GM23248 (cell line): ENCODE measurements at places on chromosomes 1 and 21. TPM values are rescaled to one million over a fixed set of nuclear protein-coding genes. Genes with fewer than 3 reads are reported as not detected.

EDN2 gene
- total RNA-seq: not detected in 2 replicates

MMEL1 gene
- not detected in 2 replicates for total RNA-seq

EXO1 gene
- total RNA-seq: 6.2 and 14.2 TPM in 2 replicates

GRCh38 chr1:3907031-3907534 lies 7.0 kb upstream of the C1orf174 start:
- no peak for DNase-seq

- DNase-seq: no peak
Observed at GRCh38 chr21:15626031-15626430, 103.8 kb upstream of the USP25 start.

- no peak for DNase-seq
Observed at GRCh38 chr1:5982868-5983267, 9.4 kb downstream of the NPHP4 start.

DNA sequence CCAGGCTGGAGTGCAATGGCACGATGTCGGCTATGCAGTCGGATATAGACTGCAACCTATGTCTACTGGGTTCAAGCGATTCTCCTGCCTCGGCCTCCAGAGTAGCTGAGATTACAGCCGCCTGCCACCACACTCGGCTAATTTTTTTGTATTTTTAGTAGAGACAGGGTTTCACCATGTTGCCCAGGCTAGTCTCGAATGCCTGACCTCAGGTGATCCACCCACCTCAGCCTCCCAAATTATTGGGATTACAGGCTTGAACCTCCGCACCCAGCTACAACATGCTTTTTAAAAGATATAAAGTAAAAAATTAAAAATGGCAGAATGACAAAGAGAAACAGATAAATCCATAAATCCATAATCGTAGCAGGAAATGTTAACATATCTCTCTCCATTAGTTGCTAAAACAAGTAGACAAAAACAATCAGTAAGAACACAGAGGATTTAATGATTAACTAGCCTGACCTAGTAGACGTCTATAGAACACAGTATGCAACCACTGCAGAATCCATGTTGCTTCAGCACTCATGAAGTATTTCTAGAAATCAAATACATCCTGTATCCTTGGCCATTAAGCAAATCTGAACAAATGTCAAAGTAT lies 59.9 kb upstream of the SPOCD1 start:
- DNase-seq: no peak

DNA sequence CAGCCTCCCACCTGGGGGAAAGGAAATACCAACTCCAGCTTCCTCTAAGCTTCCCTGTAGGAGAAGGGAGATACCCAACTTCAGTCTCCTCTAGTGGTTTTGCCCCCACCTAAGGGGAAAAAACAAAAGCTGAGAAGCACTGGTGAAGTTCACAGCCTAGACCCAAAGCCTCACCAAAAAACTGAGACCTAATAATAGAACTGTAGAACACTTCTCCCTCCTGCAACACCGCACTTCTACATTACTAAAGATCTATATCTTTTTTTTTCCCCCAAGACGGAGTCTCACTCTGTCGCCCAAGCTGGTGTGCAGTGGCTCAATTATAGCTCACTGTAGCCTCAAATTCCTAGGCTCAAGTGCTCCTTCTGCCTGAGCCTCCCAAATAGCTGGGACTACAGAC lies 43.2 kb downstream of the SLC2A1 start:
- no peak for DNase-seq

DNA sequence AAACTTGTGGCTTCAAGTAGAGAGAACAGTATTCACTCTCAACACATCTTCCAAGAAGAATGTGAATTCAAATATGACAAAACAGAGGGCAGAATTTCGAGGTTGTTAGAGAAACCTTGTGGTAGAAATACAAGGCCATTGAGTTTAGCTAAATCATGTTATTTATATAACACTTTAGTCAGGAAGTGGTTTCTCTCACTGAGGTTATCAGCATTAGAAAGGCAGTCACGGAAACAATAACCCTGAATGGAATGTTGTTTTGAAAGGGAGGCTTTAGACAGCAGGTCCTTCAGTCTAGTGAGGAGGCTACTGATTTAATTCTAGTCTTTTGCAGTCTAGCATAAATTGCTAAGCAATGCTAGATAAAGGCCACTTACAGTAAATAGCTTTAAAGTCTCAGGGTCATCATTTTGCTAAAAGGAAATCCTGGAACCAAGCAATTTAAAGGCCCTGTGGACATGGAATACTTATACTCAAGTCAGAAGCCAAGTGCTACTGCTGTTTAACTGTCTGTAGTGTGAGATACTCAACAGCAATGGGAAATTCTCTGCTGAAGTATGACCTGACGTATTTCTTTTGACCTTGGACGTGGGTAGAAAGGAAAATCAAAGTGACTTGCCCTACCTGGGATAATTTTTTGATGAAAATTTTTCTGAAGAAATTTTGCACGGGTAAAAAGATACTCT lies 89.0 kb upstream of the CHODL start:
- no peak for DNase-seq

DNA sequence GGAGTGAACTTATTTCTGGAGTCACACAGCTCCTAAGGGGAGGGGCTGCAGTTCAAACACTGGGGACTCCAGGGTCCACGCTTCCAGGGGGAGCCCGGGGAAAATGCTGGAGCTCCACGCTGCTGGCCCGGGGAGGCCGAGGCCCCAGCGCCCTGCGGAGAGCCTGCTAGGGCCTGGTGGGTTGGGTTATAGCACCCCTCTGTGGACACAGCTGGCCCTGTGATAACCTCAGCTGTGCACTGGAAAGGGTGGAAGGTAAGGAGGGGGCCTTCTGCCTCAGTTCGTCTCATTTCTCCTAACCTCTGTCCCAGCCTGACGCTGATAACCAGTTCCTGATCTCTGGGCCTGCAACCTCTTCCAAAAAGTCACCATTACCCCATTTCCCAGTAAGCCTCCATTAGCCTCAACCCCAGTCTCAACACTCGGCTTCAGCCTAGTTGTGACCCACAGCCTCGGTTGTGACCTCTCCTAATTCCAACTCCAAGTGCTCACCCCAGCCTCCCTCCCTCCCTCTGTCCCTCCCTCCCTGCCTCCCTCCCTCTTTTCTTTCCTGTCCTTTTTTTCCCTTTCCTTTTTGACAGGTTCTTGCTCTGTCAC lies 7.1 kb downstream of the NBL1 start:
- DNase-seq: peak; percentile 81

DNA sequence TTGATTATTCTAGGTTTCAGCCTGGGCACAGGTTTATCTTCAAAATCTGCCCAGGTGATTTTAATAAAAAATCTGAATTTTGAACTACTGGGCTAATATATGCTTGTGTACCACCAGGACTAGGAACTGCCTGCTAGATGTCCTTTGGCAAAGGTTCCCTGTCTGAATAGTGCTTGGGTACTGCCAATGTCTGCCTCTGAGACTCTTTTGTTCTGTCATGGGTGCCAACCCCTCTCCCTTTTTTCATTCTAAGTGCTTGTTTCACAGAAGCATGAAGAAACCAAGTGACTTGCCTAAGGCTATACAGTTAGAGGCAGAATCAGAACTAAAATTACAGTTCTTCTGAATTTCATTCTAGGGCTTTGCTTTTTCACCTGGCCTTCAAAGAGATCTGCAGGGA lies 106.3 kb upstream of the CACHD1 start:
- DNase-seq: no peak
